ENCODE measurements at places on chromosomes 1 and 21.

DNA sequence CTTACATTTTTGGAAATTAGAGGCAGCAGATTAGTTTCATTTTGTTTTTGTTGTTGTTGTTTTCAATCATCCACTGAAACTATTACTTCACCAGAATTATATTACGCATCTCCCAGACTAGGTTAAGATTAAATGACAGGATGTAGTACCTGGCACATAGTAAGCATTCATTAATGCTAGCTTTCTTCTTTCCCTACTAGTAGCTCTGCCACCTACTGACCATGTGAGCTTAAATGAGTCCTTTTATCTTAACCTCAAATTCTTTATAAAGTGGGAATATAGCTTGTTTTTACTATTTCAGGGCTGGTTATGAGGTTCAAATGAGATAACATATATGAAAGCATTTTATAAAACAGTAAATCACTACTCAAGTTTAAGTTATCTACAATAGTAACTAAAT, 10.2 kb upstream of the ASPM start:
- no peak for DNase-seq

DNA sequence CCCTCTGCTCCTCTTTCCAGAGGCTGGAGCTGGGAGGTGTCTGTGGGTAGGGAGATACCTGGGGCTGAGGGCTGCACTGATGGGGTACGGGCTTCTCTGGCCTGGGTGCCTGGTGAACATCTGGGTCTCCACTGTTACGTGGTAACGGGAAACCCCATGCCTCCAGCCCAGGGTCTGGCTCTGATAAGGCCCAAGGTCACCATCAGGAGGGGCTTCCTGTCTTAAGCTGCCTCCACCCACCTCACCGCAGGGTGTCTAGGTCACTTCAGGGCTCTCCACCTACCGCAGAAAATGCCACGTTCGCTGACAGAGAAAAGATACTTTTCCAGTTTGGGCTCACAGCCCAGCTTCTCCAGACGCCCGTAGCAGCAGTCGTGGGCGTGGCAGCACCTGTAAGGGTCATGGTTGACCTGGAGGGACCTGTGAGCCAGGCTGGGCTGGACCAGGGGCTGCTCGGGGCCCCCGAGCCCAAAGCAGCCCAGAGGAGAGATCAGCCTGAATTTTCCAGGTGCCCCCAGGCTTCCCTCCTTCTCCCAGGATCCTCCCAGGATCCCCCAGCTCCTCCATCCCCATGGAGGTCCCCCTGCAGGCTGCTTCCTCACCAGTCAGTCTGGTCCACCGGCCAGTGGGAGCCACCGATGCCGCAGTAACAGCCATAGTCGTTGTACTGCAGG, 1.3 kb downstream of the PLA2G2E start:
- DNase-seq: no peak

DNA sequence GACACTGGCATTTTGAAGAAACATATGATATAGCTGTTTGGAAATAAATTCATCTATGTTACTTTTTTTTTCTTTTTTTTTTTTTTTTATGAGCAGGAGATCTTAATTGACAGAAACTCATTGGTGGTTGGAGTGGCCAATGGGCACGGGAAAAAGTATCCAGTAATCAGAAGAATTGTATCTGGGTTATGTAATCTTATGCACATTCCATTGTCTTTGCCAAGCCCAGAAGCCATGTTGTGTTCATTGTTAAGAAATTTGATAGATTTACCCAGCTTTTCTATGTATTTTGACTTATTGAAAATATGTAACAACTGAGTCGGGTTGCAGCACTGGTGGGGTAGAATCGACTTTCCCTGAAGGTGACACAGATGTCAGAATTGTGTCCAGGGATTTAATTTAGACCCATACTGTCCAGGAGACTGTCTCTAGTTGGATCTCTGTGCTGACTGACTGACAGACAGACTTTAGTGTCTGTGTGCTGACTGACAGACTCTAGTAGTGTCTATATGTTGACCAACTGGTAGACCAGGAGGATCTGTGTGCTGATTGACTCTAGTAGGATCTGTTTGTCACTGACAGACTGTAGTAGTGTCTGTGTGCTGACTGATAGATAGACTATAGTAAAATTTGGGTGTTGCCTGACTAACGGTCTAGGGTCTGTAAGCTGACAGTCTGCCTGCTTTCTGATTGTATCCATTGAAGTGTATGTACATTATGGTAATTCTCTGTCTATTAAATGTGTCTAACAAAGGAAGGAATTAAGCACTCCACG, 12.3 kb upstream of the C4BPB start:
- no peak for DNase-seq

- no peak for DNase-seq
Measured at GRCh38 chr1:30952098-30952497, 43.5 kb upstream of the SDC3 start.

GRCh38 chr1:17564458-17565393, 25.2 kb downstream of the ARHGEF10L start:
- no peak for DNase-seq

- DNase-seq: no peak
Measured at GRCh38 chr21:45169001-45169400, 94.6 kb downstream of the ADARB1 start.

Data from hindlimb muscle (tissue), 1 donor.